ENCODE measurements at places on chromosomes 5 and 9.

GRCh38 chr5:180644825-180645273 is 4.6 kb downstream of the FLT4 start:
- DNase-seq = no peak

DNA sequence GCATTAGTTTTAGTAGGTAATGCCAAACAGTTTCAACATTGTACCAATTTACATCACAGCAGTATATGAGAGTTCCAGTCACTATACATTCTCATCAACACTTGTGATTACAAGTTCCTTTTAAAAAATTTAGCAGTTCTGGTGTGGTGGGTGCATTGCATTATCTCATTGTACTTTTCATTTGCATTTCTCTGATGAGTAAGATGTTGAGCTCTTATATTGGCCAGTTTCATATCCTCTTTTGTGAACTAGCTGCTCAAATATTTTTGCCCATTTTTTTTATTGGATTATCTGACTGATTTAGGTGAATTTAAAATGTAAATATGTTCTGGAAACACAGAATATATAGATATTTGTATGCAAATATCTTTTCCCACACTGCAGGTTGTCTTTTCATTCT is 160.9 kb upstream of the NR3C1 start:
- DNase-seq = no peak

- DNase-seq = peak; percentile 86
These were observed 23.1 kb downstream of the TRIM7 start for GRCh38 chr5:181181650-181182565.

DNA sequence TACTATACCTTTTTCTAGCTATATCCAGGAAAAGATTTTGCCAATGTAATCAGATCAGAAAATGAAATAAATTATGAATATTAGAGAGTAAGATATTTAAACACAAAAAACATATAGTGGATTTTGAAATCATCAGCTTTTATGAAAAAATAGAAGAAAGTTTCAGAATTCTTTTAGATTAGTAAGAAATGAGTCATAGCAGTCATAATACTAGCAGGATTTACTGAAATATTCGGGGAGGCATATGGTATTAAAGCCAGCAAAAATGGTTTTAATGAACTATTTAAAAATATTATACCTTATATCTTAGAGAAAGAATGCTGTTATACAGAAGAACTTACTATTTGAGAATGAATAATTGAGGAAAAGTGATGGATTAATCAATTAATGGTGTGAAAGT is 303.6 kb upstream of the NUDT12 start:
- DNase-seq = peak; percentile 63

- no peak for DNase-seq
These were observed 123.4 kb downstream of the ARL15 start for GRCh38 chr5:54186912-54187445.

GRCh38 chr5:14199902-14200301 is 56.8 kb downstream of the TRIO start:
- no peak for DNase-seq

GRCh38 chr9:87554976-87555375 is 57.3 kb downstream of the DAPK1 start:
- DNase-seq = no peak

DNA sequence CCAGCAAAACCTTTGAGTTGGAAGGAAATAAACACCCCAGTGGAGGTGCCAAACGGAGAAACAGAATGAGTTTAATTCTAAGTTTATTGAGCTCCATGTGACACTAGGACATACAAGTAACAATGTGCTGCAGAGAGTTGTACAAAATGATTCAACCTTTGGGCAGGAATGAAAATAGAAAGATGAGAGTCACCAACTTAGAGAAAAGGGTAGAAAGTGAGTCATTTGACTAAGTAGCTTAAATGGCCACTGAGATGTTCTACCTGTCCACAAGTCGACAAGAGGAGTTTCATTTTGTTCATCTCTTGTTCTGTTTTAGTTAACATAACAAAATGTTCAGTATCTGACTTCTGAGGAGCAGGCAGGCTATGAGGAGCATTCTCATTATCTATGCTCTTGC is 284.7 kb downstream of the NR2F1-AS1 start:
- peak; percentile 58 for DNase-seq

GRCh38 chr5:112682621-112683061 is 55.0 kb upstream of the APC start:
- DNase-seq = peak; percentile 84

GRCh38 chr5:88438006-88438405 is 169.4 kb upstream of the TMEM161B start:
- DNase-seq = peak; percentile 29

DNA sequence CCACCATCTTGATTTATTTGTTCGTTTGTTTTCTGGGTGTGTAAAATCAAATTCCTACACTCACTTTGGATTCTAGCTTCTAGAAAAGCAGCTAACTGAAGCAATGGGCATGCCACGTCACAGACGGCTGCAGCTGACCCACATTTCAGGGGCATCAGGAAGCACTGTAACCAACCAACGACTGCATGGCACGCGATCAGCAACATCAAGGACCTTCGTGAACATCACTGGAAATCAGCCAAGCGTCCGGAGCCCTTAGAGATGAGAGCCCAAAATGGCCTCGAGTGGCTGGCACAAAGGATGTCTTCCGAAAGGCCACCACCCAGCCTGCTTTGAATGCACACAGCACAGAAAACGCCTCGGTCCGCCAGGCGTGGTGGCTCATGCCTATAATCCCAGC is 191.1 kb downstream of the OLFM1 start:
- DNase-seq = no peak

GRCh38 chr5:54703565-54704255 is 186.2 kb downstream of the SNX18 start:
- no peak for DNase-seq

DNA sequence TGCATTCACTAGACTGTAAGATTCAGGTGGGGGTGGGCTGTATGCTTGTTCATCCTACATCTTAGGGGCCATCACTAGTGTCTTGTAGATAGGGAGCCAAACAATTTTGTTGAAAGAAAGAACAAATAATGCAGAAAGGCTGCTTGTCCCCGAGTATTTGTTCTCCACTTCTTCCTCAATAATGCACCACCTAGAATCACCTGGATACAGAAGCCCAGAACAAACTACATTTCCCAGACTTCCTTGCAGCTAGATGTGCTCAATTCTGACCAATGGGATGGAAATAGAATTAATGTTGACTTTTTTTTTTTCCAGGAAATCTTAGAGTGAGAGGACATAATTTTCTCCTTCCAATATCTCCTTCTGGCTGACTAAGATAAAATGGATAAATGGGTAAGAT is 38.9 kb upstream of the TNFSF8 start:
- no peak for DNase-seq

- DNase-seq = no peak
These were observed 26.8 kb upstream of the STXBP1 start for GRCh38 chr9:127585161-127585819.

- DNase-seq = no peak
These were observed 64.0 kb upstream of the RANBP6 start for GRCh38 chr9:6079386-6079785.

- no peak for DNase-seq
These were observed 47.2 kb downstream of the SECISBP2 start for GRCh38 chr9:89365532-89365912.

DNA sequence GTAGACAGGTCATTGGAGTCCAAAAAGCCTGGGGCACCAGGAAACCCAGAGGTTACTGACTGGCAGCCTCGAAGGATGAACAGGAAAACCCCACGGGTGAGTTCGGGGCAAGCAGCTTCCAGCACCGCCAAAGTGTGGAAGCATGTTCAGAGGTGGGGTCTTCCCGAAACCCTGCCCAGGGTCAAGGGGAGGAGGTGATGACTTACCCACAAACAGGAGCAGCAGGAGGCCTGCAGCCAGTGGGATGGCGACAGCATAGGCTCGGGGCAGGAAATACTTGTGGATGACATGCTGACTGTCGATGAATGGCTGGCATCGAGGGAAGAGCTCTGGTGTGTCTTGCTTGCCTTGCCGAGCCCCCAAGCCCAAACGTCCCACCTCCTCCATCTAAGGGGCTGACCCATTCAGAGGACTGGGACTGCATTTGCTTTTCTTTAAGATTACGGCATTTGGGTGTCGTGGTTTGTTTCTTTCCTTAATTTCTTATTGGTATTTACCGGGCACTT is 1.3 kb downstream of the DPM2 start:
- DNase-seq = no peak

DNA sequence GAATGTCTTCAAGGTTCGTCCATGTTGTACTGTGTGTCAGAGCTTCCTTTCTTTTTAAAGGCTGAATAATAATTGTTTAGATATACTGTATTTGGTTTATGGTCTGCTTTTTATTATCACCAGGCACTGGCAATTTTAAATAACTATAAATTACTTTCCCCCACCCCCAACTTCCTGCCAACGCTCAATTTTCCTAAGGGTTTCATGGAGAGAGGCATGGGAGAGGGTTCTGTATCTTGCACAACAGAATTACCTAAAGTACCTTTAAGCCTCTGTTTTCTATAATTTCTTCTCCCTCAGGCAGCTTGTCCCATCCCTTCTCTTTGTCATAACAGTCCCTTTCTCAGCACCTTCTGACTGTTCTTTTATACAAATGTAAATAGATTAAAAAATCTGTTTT is 10.4 kb downstream of the PSAT1 start:
- DNase-seq = no peak

- DNase-seq = peak; percentile 62
These were observed 726.4 kb upstream of the GRAMD2B start for GRCh38 chr5:125696762-125697161.

DNA sequence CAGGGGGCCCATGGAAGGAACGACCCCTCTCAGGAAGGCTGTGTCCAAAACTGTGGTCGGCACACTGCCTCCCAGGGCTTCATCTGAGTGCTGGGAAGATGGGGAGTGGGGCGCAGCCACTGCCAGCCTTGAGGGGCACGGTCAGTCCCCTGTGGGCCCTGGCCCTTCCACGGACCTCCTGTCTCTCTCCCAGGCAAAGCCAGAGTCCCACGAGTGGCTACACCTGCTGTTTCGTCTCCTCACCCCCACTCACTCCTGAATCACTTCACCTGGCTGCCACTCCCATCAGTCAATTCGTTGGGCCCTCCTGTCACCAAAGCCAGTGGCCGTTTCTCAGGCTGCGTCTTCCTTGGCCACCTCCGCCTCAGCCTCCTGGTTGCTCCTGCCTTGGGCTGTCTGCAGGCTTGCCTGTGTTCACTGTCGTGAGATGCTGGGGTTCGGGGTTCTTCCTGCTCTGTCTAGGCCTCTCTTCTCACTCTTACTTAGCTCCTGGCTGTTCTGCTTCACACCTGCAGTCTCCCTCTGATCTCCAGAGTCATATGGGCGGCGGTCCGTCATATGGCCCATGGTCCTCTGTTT is 58.8 kb upstream of the RNF130 start:
- DNase-seq = no peak

DNA sequence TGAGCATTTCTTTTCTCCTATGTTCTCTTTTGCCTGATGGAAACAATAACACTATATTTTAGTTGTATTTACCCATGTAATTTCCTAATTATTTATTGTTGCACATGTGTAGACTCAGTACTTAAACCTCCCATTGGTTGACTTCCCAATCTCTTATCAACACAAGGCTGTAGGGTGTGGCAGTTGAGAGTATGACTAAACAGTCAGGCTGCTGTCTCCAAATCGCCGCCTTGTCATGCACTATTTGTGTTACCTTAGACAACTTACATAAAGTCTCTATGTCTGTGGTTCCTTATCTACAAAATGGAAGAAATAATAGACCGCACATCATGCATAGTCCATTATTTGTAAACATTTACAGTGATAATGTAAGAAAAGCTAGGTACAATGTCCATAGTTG is 68.9 kb upstream of the EFNA5 start:
- no peak for DNase-seq

- DNase-seq = no peak
These were observed 193.9 kb downstream of the ADCY2 start for GRCh38 chr5:7589800-7590199.

GRCh38 chr5:106254784-106255183 is 1416.0 kb downstream of the EFNA5 start:
- DNase-seq = no peak

- DNase-seq = no peak
These were observed 49.0 kb downstream of the PPARGC1B start for GRCh38 chr5:149779124-149779465.

DNA sequence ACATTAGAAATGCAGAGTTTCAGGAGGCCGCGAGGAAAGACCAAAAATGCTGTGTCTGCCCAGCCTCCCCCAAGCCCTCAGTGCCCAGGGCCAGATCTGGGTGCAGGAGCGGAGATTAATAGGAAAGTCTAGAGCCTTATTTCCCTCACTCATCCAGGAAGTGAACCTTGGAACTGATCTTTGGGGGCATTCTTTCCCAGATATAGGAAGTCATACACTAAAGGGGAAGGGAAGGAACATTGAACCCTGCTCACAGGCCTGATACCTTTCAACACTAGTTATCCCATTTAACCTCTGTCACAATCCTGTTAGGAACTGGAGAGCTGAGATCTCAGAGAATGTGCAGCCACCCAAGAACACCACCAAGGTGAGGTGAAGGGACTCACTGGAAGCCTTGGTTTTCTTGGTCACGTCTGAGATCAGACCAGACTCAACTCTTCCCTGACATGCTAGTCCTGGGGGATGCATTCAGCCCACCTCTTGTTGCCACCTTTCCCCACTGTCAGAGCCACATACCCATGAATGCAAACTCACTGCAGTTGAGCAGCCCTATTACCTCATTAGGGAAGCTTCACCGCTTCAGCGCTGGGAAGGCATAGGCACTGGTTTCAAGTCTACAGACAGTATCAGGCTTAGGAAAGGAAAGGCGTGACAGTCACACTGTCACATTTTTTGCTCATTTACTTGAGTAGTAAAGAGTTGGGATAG is 95.0 kb downstream of the KIAA1958 start:
- no peak for DNase-seq
